GM12864 (cell line): ENCODE measurements at places on chromosomes 3 and 15.
A peak's percentile ranks its signal among the peaks of the same experiment; 100 is the strongest.

- DNase-seq: no peak
Measured at GRCh38 chr3:152606146-152606545, 228.8 kb upstream of the P2RY1 start.

DNA sequence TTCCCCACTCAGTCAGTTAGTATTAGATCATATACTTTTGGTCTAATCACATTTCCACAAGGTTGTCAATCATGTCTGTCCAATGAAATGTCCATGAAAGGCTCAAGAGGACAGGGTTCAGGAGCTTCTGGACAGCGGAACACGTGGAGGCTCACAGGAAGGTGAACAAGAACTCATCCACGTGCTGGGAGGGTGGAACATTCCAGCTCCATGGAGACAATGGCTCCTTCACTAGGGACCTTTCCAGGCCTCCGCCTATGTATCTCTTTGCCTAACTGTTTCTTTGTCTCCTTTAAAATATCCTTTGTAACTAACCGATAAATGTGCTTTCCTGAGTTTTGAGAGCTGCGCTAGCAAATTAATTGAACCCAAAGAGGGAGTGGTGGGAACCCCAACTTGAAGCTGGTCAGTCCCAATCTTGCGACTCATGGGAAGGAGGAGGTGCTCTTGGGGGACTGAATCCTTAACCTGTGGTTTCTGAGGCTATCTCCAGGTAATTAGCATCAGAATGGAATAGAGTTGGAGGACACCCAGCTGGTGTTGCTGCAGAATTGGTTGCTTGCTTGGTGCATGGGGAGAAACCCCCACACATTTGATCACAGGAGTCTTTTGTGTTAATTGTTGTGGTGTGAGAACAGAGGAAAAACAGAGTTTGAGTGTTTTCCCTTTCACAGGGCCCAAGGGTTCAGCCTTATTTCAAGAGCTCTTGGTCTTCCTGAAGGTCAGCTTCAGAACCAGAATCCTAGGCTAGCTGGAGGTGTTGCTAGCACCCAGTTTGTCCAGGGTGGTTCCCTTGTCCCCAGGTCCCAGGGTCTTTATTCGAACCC lies 3.0 kb upstream of the TKT start:
- no peak for DNase-seq

DNA sequence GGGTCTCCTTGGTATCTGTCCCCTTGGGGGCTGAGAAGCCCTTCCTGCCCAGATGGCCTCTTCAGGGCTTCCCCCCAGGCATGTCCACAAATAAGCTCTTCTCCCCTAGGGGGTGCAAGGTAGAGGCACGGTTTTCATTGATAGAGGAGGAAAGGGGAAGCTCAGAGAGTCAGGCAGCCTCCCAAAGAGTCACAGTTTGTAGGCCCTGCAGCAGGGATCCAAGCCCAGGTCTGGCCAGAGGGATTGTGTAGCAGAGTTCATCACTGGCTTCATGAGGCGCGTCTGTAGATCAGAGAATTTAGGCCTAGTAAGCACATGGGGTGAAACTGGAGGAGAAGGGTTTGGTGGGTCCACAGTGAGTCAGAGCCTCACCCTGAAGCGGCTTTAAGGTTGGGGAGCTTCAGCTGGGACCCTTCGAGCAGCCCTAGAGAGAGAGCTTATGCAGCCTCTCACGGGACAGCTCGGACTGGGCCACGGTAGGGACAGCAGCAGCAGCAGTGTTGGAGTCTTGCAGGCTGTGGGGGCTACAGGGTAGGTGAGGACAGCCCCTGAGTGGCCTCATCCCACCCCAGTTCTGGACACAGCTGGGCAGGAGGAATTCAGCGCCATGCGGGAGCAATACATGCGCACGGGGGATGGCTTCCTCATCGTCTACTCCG lies 37.5 kb upstream of the ESYT3 start:
- no peak for DNase-seq

- DNase-seq: no peak
Measured at GRCh38 chr3:46087871-46088270, 60.6 kb upstream of the XCR1 start.

DNA sequence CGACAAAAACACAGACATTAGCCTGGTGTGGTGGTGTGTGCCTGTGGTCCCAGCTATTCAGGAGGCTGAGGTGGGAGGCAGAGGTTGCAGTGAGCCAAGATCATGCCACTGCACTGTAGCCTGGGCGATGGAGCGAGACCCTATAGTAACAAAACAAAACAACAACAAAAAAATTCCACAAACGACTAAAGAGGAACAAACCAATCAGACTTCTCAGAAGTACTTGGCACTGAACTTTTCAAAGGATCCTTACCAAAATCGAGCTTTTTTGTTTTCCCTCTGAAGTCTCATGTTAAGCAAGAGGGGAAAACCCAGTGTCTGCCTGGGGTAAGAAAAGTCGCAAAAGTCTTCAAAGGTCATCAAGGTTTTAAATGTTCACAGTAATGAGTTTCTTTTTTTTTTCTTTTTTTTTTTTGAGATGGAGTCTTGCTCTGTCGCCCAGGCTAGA lies 30.1 kb upstream of the TFRC start:
- DNase-seq: peak; percentile 58

GRCh38 chr3:13498354-13499060 lies 18.4 kb downstream of the HDAC11 start:
- DNase-seq: no peak

GRCh38 chr3:11346416-11346815 lies 74.2 kb downstream of the ATG7 start:
- no peak for DNase-seq

DNA sequence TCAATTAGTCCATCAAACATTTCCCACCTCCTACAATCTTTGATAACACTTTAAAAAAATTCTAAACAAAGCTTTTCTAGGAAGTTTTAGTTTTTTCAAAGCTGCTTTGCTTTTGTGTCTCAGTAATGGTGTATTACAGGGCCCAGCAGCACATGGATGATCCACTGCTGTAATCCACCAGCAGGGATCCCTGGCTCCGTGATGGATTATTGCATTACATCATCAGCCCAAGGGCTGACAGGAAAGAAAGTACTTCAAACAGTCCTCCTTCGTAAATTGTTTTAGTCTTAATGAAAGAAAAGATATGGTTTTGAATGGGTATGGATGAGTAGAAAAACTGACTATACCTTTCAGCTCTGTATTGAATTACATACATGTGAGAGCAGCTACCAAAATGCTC lies 688.9 kb upstream of the NAALADL2 start:
- DNase-seq: no peak

GRCh38 chr3:42056840-42057239 lies 34.3 kb upstream of the TRAK1 start:
- DNase-seq: no peak

GRCh38 chr3:14640734-14641133 lies 10.8 kb upstream of the CCDC174 start:
- no peak for DNase-seq

GRCh38 chr3:110743202-110743601 lies 328.4 kb upstream of the NECTIN3 start:
- no peak for DNase-seq

- DNase-seq: no peak
Measured at GRCh38 chr15:20352241-20353200, 189.1 kb downstream of the GOLGA6L6 start.

DNA sequence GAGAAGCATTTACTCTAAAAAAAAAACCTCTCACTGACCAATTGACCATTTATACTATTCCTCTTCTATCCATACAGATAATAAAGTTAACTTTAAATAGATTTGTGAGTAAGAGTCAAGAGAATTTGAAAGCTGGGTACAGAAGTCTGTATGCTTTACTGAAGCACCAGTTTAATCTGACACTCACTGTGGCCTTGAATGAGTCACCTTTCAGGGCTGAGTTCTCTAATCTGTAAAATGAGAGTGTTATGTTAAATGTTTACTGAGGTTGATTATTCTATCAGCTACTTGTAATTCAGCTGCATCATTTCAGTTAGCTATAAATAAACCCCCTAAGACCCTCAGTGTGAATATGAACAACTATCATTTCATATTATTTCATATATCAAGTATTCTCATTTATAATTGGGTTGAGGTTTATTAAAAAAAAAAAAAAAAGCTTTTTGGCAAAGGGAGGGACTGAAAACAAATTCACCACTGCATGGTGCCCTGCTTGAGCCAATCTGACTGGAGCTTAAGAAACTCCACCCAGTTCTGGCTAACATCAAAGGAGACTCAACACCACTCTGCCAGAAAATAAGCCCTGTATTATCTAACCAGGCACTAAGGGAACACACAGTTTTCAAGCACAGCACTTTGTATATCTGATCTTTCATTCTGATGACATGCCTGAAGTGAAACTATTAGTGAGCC lies 2.8 kb downstream of the MAP4 start:
- DNase-seq: no peak

- peak; percentile 18 for DNase-seq
Measured at GRCh38 chr3:192188218-192188835, 539.0 kb downstream of the FGF12 start.

DNA sequence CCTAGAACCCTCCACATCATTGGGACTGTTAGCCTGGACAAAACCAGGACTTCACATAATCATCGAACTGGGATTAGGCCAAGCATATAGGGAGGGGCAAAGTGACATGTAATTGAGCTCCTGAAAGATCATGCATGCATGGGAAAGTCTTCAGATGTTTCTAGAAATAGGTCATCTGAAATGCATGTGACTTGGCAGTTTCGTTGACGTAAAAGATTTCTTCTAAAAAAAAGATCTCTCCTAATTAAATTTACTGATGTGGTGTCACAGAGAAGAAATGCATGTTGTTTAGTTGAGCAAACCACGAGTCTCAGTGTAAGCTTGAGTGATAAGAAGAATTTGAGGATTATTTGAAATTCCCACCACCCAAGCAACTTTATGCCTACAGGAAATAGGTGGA lies 70.0 kb upstream of the LIMD1 start:
- no peak for DNase-seq

- DNase-seq: no peak
Measured at GRCh38 chr3:45922950-45923590, 20.2 kb upstream of the CXCR6 start.

- DNase-seq: no peak
Measured at GRCh38 chr15:99019558-99020540, 12.3 kb upstream of the PGPEP1L start.
